ENCODE measurements at places on chromosomes 3 and 15. TPM values are rescaled to one million over a fixed set of nuclear protein-coding genes. Genes with fewer than 3 reads are reported as not detected.

The PIGBOS1 gene
- 16.4 TPM for polyA plus RNA-seq

The PPARG gene
- polyA plus RNA-seq: 0.54 TPM

The CHRD gene
- polyA plus RNA-seq: 2.9 TPM

The SLCO2A1 gene
- polyA plus RNA-seq: not detected

The LYZL4 gene
- polyA plus RNA-seq: not detected

The STRIT1 gene
- 1.1 TPM for polyA plus RNA-seq

The MYD88 gene
- not detected for polyA plus RNA-seq

The NRROS gene
- not detected for polyA plus RNA-seq

The KNG1 gene
- polyA plus RNA-seq: not detected

The LRRC31 gene
- not detected for polyA plus RNA-seq

The GABRB3 gene
- polyA plus RNA-seq: 74.6 TPM

The ITGA11 gene
- not detected for polyA plus RNA-seq

The ZNF774 gene
- polyA plus RNA-seq: 6.8 TPM

The TMEM212 gene
- not detected for polyA plus RNA-seq

The ADIPOQ gene
- not detected for polyA plus RNA-seq

The CEMIP gene
- polyA plus RNA-seq: 0.04 TPM

The VILL gene
- 0.14 TPM for polyA plus RNA-seq

The THRB gene
- 1.7 TPM for polyA plus RNA-seq

The CDC25A gene
- polyA plus RNA-seq: 9.8 TPM

The ACKR4 gene
- not detected for polyA plus RNA-seq

The CRTC3 gene
- polyA plus RNA-seq: 17.1 TPM

The HRH1 gene
- 0.06 TPM for polyA plus RNA-seq

The BNIP2 gene
- polyA plus RNA-seq: 170 TPM

The CYP8B1 gene
- polyA plus RNA-seq: not detected

The TM4SF4 gene
- not detected for polyA plus RNA-seq
